ENCODE measurements at places on chromosomes 1 and 21. TPM values are rescaled to one million over a fixed set of nuclear protein-coding genes. Genes with fewer than 3 reads are reported as not detected.

DNA sequence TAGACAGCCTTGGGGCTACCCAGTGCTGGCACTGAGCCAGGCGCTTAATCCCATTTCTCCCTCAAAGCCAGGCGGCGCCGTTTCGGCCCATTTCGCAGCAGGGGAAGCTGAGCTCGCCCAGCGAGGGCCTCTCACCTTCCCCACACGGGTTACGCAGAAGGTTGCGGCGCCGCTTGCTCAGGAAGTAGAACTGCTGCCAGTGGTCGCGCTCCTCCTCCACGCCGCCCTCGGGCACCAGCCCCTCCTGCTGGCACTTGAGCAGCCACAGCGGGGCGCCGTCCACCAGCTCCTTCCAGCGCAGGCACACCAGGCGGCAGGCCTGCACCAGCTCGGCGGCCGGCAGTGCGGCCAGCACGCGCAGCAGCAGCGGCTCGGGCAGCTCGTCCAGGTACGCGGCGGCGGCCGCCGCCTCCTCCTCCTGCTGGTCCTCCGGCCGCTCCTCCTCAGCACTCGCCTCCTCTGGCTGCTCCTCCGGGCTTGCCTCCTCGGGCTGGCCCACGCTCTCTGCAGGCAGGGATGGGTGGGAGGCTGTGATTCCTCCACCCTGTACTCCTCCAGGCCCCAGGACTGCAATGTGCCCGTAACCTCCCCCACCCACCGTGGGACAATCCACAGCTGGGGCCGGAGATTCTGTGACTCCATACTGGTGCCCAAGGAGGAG, 3.8 kb downstream of the FBXO2 start:
- no peak for DNase-seq

- DNase-seq = no peak
Measured at GRCh38 chr1:174531751-174532150, 84.0 kb downstream of the GPR52 start.

- DNase-seq = no peak
Measured at GRCh38 chr1:202189001-202189790, 4.4 kb upstream of the LGR6 start.

The AMY1B gene
- not detected for total RNA-seq

DNA sequence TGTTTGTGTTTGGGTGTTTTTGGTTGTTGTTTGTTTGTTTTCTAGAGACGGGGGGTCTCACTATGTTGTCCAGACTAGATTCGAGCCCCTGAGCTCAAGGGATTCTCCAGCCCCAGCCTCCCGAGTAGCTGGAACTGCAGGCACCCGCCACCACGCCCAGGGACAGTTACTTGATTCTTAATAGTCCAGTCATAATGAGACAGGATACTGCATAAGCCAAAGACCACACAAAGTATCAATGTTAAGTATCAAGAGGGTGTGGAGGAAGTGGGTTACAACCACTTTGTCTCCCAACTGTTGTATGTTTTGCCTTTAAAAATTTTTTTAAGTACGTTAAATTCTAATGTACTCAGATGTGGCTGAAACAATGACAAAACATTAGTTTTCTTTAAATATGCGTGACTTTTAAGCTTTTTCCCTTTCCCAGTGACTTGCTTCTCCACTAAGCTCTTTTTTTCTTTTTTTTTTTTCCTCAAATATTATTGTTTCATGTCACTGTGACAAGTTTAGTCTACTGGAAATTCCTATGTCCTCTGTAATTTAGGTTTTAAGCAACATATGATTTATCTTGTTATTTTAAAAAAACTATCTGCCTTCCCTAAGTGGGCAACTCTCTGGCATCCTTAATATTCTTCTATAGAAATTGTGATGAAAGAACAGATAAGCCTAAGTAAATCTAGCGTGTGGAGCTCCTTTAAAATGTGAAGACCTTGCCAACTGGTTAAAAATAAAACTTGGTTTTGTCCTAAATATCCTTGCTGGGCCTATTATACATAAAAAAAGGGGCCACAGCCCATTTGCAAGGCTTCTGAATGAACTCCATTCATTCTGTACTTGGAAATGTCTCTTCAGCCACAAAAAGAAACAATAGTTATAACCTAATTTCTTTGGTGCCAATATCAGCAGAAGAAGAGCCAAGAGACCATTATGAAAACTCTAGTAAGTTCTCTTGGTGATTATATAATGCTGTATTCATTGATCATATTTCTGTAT, 56.2 kb upstream of the DPH5 start:
- no peak for DNase-seq

- no peak for DNase-seq
Measured at GRCh38 chr1:147238053-147238902, 4.2 kb upstream of the CHD1L start.

The C1orf94 gene
- total RNA-seq = not detected

GRCh38 chr1:31122741-31123140, 57.2 kb upstream of the PUM1 start:
- DNase-seq = no peak

- DNase-seq = no peak
Measured at GRCh38 chr21:43734928-43735229, 15.9 kb downstream of the PDXK start.

The TMEM81 gene
- 1.7 TPM for total RNA-seq

DNA sequence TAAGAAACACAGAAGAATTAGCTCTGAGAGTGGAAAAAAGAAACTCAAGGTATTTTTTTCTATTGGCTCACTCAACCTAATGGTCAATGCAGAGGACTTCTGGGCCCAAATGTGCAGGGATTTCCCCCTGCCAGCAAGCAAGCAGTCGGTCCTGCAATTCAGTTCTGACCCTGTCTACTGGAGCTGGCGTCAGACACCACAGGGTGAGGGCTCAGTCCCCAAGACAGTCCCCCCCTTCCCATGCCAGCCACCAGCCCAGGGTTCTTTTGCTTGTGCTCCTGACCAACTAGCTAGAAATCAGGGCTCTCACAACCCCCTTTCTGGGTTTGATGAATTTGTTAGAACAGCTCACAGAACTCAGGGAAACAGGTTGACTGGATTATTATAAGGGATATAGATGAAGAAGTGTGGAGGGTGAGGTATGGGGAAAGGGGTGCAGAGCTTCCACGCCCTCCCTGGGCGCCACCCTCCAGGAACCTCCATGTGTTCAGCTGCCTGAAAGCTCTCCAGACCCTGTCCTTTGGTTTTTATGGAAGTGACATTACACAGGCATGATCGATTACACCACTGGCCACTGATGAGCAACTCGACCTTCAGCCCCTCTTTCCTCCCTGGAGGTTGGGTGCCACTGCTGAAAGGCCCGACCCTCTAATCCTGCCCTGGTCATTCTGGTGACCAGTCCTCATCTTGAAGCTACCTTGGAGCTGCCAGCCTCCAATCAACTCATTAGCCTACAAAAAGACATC, 22.5 kb upstream of the PWP2 start:
- no peak for DNase-seq

Data from GM12878 (cell line).